ENCODE measurements at places on chromosomes 2 and 18.

- no peak for DNase-seq
These were observed 53.6 kb downstream of the KCNF1 start for GRCh38 chr2:10965241-10965843.

DNA sequence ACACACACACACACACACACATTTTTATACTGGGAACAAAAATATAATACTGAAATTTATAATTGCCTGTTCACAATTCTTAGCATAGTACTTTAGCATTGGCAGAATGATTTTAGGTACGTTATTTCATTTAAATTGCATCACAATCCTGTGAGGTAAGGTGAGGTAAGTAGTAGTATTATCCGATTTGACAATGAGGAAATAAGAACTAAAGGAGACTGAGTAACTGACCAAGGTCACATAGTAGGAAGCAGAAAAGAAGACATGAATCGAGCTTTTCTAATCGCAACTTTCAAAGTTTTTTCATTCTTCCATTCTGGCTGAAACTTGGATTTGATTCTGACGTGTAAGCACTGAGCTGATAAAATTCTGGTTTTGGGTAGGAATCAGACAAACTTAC is 351.2 kb downstream of the KIAA1328 start:
- no peak for DNase-seq

GRCh38 chr2:1619556-1619955 is 124.8 kb downstream of the PXDN start:
- no peak for DNase-seq

DNA sequence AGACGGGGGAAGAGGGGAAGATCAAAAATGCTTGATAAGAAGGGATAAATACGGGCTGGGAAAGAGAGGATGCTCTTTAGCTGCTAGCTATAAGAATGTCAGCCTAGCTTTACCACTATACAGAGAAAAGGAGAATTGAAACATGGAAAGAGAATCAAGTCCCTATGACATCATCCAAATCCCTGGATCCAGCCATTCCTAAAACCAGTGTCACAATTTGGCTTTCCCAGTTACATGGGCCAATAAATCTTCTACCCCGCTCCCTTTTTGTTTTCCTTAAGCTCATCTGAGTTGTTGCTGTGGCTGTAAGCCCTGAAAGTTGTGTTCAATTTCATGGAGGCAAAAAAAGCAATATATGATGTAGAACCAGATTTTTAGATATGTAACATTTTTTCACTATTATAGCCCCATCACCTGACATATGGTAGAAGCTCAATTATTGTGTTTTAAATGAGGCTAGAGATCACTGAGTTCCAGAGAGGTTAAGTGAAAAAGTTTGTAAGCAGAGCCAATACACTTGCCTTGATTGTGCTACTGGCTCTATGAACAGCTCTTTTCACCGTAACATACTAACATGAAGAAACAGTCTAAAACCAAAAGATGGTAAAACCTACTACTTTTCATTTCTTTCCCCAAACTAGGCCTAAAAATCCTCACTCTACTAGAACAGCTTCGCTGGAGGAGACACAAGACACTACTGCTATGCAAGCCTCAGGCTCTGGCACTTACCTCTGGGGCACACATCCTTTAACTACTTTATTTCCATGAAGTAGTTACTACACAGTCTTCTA is 4.3 kb downstream of the HNRNPLL start:
- DNase-seq: no peak

DNA sequence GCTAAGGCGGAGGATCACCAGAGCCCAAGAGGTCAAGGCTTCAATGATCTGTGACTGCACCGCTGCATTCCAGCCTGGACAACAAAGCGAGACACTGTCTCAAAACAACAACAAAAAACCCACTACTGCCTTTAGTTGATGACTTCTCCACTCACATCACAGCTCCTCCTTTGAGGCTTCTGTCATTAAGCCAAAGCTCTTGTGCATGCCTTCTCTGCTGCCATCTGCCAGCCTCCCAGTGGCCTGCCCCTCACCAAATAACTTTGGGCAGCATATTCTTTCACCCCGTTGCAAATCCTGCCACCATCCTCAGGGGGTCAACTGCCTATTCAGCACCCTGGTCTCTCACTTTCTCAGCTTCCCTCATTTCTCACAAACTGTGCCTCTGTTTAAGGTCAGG is 27.5 kb downstream of the OSBPL1A start:
- no peak for DNase-seq

DNA sequence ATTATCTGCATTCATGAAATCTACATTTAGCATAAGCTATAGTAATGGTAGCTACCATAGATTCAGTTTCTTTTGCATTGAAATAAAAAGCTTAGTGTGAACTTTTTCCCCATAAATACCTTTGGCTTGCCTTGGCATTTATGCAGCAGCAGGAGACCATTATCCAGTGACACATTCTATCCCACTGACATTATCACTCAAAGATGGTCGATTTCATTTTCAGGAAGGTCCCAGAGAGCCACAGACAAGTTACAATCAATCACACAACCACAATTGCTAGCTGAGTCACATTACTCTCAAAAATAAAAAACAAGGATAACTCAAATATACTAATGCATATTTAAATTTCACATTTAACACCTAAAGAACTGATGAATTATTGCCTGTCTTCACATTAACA is 512.7 kb upstream of the CDH2 start:
- no peak for DNase-seq

DNA sequence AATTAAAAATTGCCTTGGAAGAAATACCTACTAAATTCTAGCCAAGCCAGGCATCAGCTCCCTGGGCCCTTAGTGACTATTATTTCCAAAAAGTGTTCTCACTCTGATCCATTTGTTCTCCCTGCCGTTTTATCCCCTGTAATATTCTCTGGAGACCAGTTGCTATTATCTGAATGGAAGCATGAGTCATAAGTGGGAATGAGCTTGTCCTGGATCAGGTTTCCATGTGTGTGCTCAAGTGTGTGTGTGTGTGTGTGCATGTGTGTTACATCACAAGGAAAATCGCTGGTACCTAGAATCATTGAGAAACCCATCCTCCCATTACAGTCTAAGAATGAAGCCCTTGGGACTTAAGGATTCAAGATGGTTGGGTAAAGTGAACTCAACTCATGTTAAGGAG is 130.3 kb upstream of the CXCR4 start:
- DNase-seq: peak; percentile 62

- no peak for DNase-seq
These were observed 20.5 kb downstream of the DAPL1 start for GRCh38 chr2:158815658-158816057.

GRCh38 chr2:60283626-60284025 is 269.8 kb downstream of the BCL11A start:
- DNase-seq: no peak

GRCh38 chr2:156452971-156453370 is 16.8 kb downstream of the GPD2 start:
- DNase-seq: no peak

DNA sequence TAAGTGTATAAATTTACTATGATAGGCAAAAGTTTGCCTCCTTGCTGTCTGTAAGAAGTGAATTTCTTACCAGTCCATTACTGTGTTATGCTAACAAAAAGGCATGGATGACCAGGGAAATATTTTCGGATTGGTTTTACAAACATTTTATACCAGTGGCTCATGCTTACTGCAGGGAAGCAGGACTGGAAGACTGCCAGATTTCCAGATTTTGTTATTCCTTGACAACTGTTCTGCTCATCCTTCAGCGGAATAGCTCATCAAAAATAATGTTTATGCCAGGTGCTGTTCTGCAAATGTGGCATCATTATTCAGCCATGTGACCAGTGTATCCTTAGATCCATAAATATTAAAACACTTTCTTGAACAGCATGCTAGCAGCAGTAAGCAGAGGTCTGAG is 40.4 kb upstream of the NETO1 start:
- no peak for DNase-seq

GRCh38 chr2:70638561-70638960 is 84.9 kb upstream of the TGFA start:
- DNase-seq: no peak

DNA sequence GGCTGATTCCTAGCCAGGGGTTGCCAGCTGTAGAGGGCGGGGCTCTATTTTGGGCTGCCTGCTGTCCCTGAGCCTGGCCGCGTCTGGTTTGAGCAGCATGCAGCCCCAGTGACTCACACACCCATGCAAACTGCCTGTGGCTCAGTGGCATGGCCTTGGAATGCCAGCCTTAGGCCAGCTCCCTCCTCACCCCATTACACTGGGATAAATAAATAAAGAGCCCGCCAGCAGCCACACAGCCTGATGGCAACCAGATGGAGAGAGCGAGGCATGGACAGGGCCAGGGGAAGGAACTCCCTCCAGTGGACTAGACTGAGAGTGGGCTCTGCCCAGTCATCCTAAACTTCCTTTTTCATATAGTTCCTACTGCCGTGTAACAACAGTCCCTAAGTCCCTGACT is 18.3 kb downstream of the NHEJ1 start:
- peak; percentile 75 for DNase-seq

DNA sequence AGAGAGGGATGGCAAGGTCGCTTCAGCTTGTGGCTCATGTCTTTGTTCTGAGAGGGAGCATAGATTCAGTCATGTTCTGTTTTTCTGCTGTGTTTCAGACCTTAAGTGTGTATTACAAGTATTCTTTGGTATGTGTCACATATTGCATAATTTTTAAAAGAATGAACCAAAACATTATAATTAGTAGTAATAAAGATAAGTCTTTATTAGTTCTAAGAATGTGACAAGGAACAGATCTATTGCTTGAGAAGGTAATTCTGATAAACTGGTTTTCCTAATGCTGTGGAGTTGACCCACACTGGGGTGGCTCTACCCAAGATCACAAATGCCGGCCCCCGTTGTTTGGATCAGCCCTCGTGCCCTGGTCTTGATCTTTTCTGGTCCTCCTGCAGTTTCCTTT is 124.3 kb upstream of the FOSL2 start:
- DNase-seq: no peak

DNA sequence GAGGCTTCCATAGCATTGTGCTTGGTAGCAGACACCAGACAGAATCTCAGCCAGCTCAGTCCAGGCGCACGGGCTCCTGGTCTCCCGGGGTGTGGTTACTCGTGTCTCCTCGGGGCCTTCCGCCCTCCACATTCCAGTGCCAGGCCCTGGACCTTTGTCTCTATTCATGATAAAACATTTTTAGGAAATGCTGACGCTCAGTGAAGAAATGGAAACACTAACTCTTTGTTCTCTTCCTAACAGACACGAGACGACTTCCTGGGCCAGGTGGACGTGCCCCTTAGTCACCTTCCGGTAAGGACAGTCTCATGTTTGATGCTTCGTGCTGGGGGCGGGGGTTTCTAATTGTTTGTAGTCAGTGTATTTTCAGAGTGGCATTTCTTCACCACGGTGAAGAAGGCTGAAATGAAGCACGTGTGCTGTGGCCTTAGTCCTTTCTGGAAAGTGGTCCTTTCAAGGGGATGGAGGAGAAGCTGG is 271.8 kb downstream of the NEDD4L start:
- DNase-seq: no peak

DNA sequence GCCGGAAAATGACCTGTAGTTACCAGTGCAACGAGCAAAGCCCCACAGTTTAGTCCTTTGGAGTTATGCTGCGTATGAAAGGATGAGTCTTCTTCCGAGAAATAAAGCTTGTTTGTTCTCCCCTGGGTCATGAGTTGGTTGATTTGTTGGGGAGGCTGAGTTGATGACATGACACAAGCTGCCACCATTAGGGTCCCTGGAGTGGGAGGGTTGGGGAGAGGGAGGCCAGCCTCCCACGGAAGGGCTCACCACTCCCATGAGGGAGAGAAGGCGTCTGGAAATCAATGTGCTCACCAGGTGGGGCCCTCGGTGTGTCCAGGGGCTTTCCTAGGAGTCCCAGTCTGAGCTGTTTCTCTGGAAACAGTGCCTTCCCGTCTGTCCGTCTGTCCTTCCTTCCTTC is 7.4 kb upstream of the DGKD start:
- DNase-seq: no peak
